Endodermal cell (in vitro differentiated cells): ENCODE measurements at places on chromosomes 7 and 10.

- H3K4me1 ChIP-seq: peaks cover 19% of the 10 kb centered on the region
- peak; percentile 97 for DNase-seq
- H3K27me3 ChIP-seq: no peaks in the 10 kb centered on the region
- H3K36me3 ChIP-seq: peaks cover 19% of the 10 kb centered on the region
- no peak overlapping the region for H3K4me3 ChIP-seq
Measured at GRCh38 chr10:102678842-102679289, 34.6 kb downstream of the TRIM8 start.

DNA sequence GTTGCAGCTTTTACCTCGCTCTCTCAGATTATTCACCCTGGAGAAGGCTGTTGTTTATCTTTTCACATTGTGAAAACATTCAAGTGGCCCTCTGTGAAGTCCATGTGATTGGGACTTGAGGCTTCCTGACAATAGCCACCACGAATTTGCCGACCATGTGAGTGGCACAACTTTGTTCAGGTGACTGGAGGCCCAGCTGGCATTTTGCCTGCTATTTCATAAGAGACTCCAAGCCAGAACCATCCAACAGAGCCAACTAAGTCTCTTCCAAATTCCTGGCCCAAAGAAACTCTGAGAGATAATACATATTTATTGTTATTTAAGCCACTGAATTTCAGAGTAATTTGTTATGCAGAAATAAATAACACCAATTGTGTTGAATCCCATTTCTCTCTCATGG is 38.2 kb upstream of the CCSER2 start:
- no peak overlapping the region for H3K4me3 ChIP-seq
- no peaks in the 10 kb centered on the region for H3K4me1 ChIP-seq
- H3K27me3 ChIP-seq: no peaks in the 10 kb centered on the region
- no peaks in the 10 kb centered on the region for H3K36me3 ChIP-seq
- no peak overlapping the region for H3K27ac ChIP-seq

DNA sequence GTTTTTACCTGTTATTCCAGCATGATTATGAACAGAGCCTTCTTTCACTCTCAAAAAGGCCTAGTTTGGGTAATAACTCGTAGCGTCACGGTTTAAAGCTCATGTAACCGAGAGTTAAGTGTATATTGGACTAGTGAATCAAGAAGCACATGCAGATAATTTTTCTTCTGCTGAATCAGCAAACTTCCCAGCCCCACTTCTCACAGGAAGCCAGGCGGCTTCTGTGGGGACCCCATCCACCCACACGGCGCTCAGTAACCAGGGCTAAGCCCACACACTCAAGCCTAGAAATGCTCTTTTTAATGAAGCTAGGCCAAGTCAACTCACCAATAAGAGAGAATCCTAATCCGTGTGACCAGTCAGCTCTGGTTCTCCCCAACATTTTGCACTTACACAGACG is 191.2 kb upstream of the MGMT start:
- DNase-seq: no peak
- no peaks in the 10 kb centered on the region for H3K4me1 ChIP-seq
- no peak overlapping the region for H3K27ac ChIP-seq
- H3K27me3 ChIP-seq: no peaks in the 10 kb centered on the region

GRCh38 chr7:7164591-7164990 is 17.8 kb upstream of the C1GALT1 start:
- H3K4me3 ChIP-seq: no peak overlapping the region
- no peaks in the 10 kb centered on the region for H3K27me3 ChIP-seq
- no peak for DNase-seq
- H3K27ac ChIP-seq: no peak overlapping the region
- no peaks in the 10 kb centered on the region for H3K4me1 ChIP-seq
